ENCODE measurements at places on chromosomes 3 and 15.

GRCh38 chr15:34336991-34337556, 507 bp downstream of the SLC12A6 start:
- no peaks in the 10 kb centered on the region for H3K27me3 ChIP-seq
- H3K4me3 ChIP-seq, result peak overlapping the region; percentile 74
- H3K4me1 ChIP-seq, result peaks cover 43% of the 10 kb centered on the region
- no peak for DNase-seq

GRCh38 chr3:186381424-186382216, 19.6 kb upstream of the DGKG start:
- no peak overlapping the region for H3K4me3 ChIP-seq
- H3K27me3 ChIP-seq, result peaks cover 14% of the 10 kb centered on the region
- H3K4me1 ChIP-seq, result peaks cover 4% of the 10 kb centered on the region
- H3K36me3 ChIP-seq, result no peaks in the 10 kb centered on the region
- H3K27ac ChIP-seq, result no peak overlapping the region
- DNase-seq, result no peak

DNA sequence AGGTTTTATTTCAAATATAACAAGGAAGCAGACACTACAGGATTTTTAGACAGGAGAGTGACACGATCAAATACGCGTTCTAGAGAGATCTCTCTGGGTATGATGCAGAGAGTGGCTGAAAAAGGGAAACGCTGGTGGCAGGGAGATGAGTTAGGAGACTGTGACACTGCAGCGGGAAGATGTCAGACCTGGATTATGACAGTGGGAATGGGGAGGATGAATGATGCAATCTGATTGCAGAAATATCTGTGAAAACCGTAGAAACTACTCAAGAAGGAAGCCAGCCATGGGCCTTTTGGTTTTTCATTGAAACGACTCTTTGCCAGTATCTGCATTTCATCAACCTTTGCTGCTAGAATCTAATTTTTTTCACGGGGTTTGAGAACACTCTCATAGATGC, 157.9 kb downstream of the FAM43A start:
- no peak for DNase-seq
- H3K36me3 ChIP-seq, result no peaks in the 10 kb centered on the region
- H3K27me3 ChIP-seq, result no peaks in the 10 kb centered on the region
- no peaks in the 10 kb centered on the region for H3K4me1 ChIP-seq

DNA sequence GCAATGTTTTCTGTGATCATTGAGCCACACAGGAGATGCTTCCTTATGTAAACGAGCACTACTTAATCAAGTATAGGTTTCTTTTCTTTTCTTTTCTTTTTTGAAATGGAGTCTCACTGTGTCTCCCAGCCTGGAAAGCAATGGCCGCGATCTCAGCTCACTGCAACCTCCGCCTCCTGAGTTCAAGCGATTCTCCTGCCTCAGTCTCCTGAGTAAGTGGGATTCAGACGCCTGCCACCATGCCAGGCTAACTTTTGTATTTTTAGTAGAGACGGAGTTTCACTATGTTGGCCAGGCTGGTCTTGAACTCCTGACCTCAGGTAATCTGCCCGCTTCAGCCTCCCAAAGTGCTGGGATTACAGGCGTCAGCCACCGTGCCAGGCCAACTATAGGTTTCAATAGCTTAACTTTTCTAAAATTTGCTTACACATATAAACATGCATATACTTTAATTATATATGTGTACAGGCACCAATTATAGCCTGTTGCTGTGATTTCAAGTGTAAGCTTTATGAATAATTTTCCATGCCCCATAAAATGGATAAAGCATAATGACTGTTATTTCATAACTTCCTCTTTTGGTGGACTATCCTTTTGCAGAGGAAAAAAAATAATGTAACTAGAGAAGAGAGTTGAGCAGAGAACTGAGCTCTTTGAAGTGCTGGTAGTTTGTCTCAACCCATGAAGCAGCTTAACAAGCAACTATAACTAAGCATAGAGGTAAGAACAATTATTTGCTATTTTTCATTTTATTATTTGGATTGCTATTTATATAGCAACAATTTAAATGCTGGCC, 24.8 kb upstream of the MBNL1 start:
- DNase-seq, result no peak
- peak overlapping the region; percentile 83 for H3K4me3 ChIP-seq
- H3K36me3 ChIP-seq, result no peaks in the 10 kb centered on the region
- peak overlapping the region; percentile 83 for H3K27ac ChIP-seq
- no peaks in the 10 kb centered on the region for H3K27me3 ChIP-seq
- peaks cover 13% of the 10 kb centered on the region for H3K4me1 ChIP-seq

DNA sequence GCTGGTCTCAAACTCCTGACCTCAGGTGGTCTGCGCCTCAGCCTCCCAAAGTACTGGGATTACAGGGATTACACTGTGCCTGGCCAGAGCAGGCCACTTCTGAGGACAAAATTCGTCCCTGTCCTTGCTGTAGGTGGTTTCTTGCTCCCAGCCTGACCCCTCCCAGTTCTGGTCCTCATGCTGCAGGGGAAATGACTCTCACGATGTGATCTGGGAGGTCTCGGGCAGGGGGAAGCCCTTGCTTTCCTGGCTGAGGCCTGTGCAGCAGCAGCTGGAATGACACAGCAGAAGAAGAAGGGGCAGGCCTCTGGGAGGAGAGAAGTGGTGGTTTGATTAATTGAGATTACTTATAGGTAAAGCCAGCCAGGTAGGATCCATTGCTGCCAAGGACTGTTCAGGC, 39.3 kb downstream of the MEGF11 start:
- DNase-seq, result no peak
- no peak overlapping the region for H3K27ac ChIP-seq
- H3K36me3 ChIP-seq, result no peaks in the 10 kb centered on the region
- no peak overlapping the region for H3K4me3 ChIP-seq
- no peaks in the 10 kb centered on the region for H3K27me3 ChIP-seq
- no peaks in the 10 kb centered on the region for H3K4me1 ChIP-seq

DNA sequence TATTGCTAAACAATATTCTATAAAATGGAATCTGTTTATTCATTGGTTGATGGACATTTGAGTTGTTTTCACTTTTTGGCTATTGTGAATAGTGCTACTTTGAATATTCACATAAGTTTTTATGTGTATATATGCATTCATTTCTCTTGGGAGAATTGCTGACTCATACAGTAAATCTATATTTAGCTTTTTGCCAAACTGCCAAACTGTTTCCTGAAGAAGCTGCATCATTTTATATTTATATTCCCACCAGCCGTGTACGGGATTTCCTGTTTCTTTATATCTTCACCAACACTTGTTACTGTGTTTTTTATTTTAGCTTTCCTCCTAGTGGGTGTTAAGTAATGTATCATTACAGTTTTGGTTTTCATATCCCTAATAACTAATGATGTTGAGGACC, 12.5 kb upstream of the TCAIM start:
- H3K27ac ChIP-seq, result no peak overlapping the region
- H3K4me1 ChIP-seq, result no peaks in the 10 kb centered on the region
- H3K4me3 ChIP-seq, result no peak overlapping the region
- no peak for DNase-seq

DNA sequence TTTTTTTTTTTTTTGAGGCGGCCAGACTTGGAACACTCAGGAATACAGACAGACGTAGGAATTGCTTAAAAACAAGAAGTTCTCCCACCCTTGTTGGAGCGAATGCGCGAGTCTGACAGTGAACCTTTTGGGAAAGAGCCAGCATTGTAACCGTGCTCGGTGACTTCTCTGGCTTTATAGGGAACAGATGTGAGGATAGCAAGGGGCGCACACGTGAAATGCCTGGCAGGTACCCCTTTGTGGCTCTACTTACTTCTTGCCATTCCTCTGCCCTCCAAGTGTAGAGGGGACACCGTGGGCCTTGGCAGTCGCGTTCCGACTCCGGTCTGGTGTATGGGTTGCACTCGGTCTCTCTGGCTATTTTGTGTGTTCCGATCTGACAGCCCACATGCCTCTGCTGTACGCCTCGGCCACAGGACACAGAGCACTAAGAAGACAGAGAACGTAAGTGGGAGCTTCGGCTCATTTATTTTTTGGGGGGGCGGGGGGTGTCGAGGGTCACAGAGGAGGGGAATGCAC, 126.4 kb downstream of the ADAMTS9 start:
- DNase-seq, result no peak
- H3K36me3 ChIP-seq, result no peaks in the 10 kb centered on the region
- H3K27me3 ChIP-seq, result no peaks in the 10 kb centered on the region
- H3K27ac ChIP-seq, result no peak overlapping the region
- no peak overlapping the region for H3K4me3 ChIP-seq
